ENCODE measurements at places on chromosomes 7 and 10.

GRCh38 chr7:69443136-69443535 is 155.1 kb upstream of the AUTS2 start:
- DNase-seq = no peak

GRCh38 chr10:95814011-95814727 is 58.2 kb downstream of the ENTPD1 start:
- DNase-seq = peak; percentile 93

- no peak for DNase-seq
These were observed 134.0 kb downstream of the PTPRN2 start for GRCh38 chr7:158453663-158454062.

GRCh38 chr7:4437916-4438315 is 244.2 kb upstream of the FOXK1 start:
- DNase-seq = no peak

DNA sequence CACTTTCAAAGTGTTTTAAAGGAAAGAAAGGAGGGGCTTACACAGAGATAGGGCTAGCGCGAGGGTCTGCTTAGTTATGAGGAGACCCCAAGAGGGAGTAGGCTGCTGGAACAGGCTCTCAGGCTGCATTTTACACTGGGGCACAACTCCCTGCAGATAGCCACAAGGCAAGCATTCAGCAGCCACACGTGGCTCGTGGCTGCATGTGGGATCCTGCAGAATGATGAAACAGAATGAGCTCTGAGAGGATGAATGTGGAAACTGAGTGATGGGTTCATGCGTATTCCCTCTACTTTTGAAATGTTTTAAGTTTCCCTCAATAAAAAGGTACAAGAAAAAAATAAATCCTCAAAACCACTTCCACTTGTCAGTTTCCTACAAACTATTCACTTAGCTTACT is 37.0 kb downstream of the PIP4K2A start:
- no peak for DNase-seq

DNA sequence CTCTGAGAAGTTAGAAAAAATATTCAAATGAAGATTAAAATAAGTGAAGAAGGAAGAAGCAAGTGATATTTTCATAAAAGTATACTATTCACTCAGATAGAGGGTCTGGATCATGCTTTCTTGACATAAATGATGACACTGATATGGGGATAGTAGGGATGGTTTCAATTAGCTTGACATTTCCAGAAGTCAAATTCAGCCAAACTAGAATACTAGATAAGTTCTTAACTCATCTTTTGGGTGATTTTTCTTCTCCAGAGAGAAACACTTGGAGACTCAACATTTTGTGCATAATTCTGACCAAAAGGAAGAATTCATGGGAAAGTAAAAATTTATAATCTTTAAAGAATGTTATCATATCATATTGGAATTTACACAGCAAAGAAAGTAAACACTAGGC is 152.0 kb upstream of the LRGUK start:
- peak; percentile 2 for DNase-seq

- DNase-seq = no peak
These were observed 57.5 kb downstream of the CAMK1D start for GRCh38 chr10:12406764-12407400.
